Activated CD4-positive, alpha-beta memory T cell treated with anti-CD3 and anti-CD28 coated beads for 36 hours (primary cell): ENCODE measurements at places on chromosomes 11 and 22. TPM values are rescaled to one million over a fixed set of nuclear protein-coding genes. Genes with fewer than 3 reads are reported as not detected.

Gene CARD18
- not detected for total RNA-seq

Gene CARNS1
- total RNA-seq = 3.3 TPM

Gene ADM2
- 7.4 TPM for total RNA-seq

Gene ZNF214
- total RNA-seq = not detected

Gene SSTR3
- total RNA-seq = 9.3 TPM

Gene BDNF
- total RNA-seq = not detected

Gene CTR9
- total RNA-seq = 37.6 TPM

Gene HEPHL1
- not detected for total RNA-seq

Gene NFAM1
- total RNA-seq = 0.15 TPM

Gene RTN4RL2
- total RNA-seq = 0.51 TPM

Gene DEUP1
- total RNA-seq = not detected

Gene SLC22A12
- not detected for total RNA-seq

Gene ELFN2
- total RNA-seq = 0.57 TPM

Gene OR2D2
- total RNA-seq = not detected

Gene CALCA
- not detected for total RNA-seq

Gene B3GAT1
- 0.22 TPM for total RNA-seq

Gene ARHGAP8
- 0.88 TPM for total RNA-seq

Gene DDTL
- 1.4 TPM for total RNA-seq

Gene MFRP
- not detected for total RNA-seq

Gene MS4A3
- total RNA-seq = not detected

Gene SAA4
- total RNA-seq = not detected

Gene SMTNL1
- not detected for total RNA-seq

Gene HEPACAM
- total RNA-seq = not detected

Gene MAJIN
- 0.82 TPM for total RNA-seq

Gene TRIM66
- total RNA-seq = 18.3 TPM

Gene SEPTIN5
- total RNA-seq = 0.43 TPM

Gene CCDC15
- 5.6 TPM for total RNA-seq

Gene PLEKHA7
- total RNA-seq = 5.1 TPM

Gene FLRT1
- 0.50 TPM for total RNA-seq

Gene SSH3
- total RNA-seq = 19.4 TPM

Gene CELF1
- 115 TPM for total RNA-seq

Gene CBL
- total RNA-seq = 31.2 TPM

Gene NAT10
- total RNA-seq = 87.6 TPM

Gene MAP6
- total RNA-seq = 0.05 TPM

Gene MYEOV
- not detected for total RNA-seq

Gene KLHL35
- total RNA-seq = 0.51 TPM
